ENCODE measurements at places on chromosomes 1 and 21. TPM values are rescaled to one million over a fixed set of nuclear protein-coding genes. Genes with fewer than 3 reads are reported as not detected.

The CRNN gene
- total RNA-seq = not detected

The OLFML3 gene
- 0.36 TPM for total RNA-seq

The OR2AK2 gene
- total RNA-seq = not detected

The TAS1R1 gene
- not detected for total RNA-seq

The UBIAD1 gene
- 34.3 TPM for total RNA-seq

The KCNE2 gene
- not detected for total RNA-seq

The UBE4B gene
- total RNA-seq = 40.0 TPM

The PGLYRP4 gene
- not detected for total RNA-seq

DNA sequence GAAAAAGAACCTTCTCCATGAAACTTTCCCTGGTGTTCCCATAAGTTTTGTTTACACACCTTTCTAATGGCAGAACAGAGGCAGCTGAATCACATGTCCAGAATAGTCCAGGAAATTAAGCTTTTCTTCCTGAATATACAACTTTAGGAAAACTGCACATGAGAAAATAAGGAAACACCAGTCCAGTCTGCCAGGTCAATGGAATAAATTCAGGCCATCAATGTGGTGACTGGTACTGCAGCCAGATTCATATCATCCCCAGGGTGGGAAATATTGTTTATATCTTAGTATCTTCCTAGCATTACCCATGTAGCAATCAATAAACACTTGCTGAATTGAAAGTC, 6.7 kb upstream of the FBXO28 start:
- DNase-seq = no peak

DNA sequence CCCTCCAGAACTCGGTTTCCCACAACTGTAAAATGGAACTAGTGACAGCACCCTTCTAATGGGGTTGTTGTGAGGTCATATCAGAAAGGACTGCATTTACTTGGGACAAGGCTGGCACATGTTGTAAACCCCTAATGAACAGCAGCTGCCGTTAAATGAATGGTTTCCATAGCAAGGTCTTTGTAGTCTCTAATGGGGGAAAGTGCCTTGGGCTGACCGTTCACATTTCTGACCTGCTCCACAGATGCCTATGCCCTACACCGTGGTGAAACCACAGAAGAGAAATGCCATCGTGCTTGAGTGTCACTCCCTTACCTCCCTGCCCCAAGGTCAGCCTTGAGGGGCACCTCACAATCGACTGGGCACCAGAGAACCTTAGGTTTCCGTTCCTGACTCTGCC, 143.1 kb downstream of the ZSCAN20 start:
- DNase-seq = no peak

GRCh38 chr1:21815724-21816321, 3.8 kb downstream of the LDLRAD2 start:
- DNase-seq = no peak

DNA sequence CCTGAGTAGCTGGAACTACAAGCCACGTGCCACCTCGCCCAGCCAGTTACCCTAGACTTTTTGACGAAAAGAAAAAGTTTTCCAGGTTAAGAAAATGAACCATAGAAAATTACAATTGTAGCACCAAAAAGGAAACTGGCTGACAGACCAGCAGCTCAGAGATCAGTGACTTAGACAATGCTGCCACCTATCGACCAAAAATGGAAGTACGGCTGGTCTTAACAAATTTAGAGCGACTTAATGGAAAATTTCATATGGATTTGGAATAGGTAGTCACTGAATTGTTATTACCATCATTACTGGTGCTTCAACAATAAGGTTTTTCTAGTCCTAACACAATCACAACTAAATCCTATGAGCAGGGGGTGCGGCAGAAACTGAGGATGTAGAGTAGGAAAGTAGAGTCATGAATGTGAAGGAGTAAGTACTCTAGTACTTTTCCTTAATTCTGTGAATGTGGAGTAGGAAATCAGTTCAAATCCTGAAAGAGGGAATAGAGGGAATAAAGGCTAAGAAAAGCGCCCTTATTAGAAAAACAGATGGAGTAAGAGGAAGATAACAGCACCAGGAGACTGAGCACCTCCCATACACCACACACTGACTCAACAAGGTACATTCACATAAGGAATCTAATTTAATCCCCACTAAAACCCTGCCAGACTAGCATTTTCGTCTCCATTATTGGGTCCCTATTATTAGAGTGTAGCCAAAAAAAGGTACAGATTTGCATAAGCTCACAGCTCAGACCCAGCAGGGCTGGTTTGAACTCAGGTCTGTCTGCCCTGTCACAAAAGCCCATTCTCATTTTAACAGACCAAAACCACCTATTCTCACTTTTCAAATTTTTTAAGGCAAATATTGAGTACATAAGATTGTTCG, 37.9 kb upstream of the MGST3 start:
- DNase-seq = peak; percentile 66

GRCh38 chr1:113042285-113043143, 30.5 kb upstream of the LRIG2 start:
- no peak for DNase-seq

GRCh38 chr1:77014073-77014788, 147.0 kb downstream of the ST6GALNAC5 start:
- DNase-seq = no peak

GRCh38 chr1:71572038-71572437, 491.2 kb upstream of the ZRANB2 start:
- no peak for DNase-seq

GRCh38 chr1:101137144-101138126, 99.4 kb upstream of the S1PR1 start:
- DNase-seq = no peak

DNA sequence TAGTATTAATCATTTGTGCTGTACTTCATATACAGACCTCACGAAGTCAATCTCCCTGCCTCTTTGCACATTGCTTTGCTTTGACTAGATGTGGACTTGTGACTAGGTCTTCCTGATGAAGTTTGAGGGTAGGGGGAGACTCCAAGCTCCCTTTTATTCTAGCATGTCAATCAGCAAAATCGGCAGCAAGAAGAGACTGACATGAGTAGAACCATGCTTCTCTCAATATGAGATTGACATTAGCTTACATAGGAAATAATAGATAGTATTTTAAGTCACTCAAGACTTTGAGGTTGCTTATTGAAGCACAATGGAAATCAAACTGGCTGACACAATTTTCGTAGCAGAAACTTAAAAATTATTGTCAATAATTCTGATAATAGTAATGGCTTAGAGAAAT, 866.4 kb upstream of the ADAMTS5 start:
- DNase-seq = no peak

- no peak for DNase-seq
These were observed 16.4 kb downstream of the CADM3 start for GRCh38 chr1:159187647-159188374.

DNA sequence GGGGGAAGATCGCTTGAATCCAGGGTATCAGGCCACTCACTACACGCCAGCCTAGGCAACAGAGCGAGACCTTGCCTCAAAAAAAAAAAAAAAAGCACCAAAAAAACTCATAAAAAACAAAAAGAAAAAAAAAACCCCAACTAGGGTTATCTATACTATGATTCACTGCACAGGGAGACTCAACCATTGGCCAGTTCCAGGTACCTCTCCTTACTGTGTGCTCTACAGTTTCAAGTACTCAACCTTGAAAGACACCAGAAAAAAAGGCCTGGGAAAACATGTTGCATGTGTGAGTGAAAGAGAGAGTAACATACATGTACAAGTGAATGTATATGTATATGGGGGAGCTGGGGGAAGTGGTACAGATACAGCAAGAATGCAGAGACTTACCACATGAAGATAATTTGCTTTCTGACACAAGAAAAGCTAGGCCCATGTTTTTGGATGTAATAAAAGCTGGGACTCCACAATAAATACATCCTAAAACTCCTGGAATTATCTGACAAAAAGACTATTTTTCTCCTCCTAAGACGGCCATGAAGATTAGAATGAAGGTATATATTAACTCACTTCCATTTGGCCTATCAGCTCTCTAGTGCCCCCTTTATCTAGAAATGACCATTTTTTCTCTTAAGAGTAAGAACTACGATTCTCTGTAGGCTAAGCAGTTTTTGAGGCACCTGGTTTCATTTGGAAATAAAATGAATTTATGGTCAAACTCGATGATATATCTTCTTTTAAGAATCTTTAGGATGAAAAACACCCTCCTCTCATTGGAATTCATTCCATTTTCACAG, 52.2 kb downstream of the SLC27A3 start:
- no peak for DNase-seq

GRCh38 chr1:4149831-4150230, 249.8 kb upstream of the C1orf174 start:
- DNase-seq = no peak
